ENCODE measurements at places on chromosomes 5 and 9. TPM values are rescaled to one million over a fixed set of nuclear protein-coding genes. Genes with fewer than 3 reads are reported as not detected.

DNA sequence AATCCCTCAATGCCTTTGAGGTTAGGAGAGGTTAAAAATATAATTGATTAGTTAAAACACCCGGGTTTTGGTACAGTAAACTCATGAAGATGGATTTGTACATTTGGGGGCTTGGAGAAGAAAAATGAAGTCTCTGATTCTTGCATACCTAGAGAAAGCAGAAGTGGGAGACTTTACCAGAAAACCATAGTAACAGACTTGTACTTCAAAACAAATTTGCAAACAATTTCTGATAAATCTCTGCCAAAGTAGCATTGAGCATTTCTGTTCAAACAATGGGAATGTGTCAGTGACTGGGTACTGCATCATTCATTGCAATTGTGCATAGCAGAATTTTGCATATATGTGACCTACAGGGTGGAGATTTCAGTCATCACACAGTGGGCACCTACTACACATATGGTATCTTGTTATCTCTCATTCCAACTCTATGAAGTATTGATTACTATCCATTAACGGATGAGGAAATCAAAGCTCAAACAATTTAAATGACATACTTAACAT lies 256.9 kb downstream of the PLK2 start:
- H3K36me3 ChIP-seq: no peaks in the 10 kb centered on the region
- DNase-seq: no peak
- no peak overlapping the region for H3K4me3 ChIP-seq
- H3K27ac ChIP-seq: no peak overlapping the region
- H3K27me3 ChIP-seq: no peaks in the 10 kb centered on the region
- no peaks in the 10 kb centered on the region for H3K4me1 ChIP-seq

The PCDHGA12 gene
- polyA plus RNA-seq: 0.56 TPM

DNA sequence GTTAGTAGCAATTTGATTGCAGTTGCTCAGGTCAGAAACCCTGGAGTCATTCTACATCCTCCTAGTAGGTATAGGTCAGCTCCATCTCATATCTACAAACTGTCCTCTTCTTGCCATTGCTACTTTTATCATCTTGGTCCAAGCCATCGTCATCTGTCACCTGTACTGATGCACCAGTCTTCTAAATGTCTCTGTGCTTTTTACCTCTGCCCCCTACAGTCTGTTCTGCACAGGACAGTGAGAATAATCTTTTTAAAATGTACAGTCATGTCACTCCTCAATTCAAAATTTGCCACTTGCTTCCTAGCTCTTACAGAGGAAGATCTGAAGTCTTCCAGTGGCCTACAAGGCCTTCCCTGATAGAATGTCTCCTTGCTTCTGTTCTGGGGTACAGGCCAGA lies 6.8 kb downstream of the NNT start:
- H3K27me3 ChIP-seq: no peaks in the 10 kb centered on the region
- H3K4me3 ChIP-seq: no peak overlapping the region
- H3K36me3 ChIP-seq: peaks cover 14% of the 10 kb centered on the region
- peak overlapping the region; percentile 37 for H3K27ac ChIP-seq
- DNase-seq: no peak
- peaks cover 34% of the 10 kb centered on the region for H3K4me1 ChIP-seq

The SMIM33 gene
- polyA plus RNA-seq: not detected
